ENCODE measurements at places on chromosomes 4 and X.

DNA sequence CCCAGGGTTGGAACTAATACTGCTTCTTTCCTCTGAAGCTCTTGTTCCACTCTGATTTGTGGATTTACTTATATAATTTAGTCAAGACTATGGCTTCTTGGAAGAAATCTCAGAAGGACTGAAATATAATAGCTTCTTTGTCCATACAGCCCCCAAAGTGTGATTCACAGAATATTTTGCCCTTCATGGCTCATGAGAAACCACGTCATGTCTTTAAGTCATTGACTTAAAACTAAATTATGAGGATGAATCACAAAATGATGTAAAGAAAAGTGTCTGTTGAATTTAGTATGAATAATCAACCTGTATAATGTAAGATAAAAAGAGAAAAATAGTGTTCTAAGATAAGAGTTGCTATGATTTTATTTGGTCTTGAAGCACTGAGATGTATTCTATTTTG is 43.3 kb upstream of the AGA start:
- DNase-seq, result no peak

- no peak for DNase-seq
Measured at GRCh38 chr4:77183777-77184420, 26.9 kb downstream of the CCNG2 start.

DNA sequence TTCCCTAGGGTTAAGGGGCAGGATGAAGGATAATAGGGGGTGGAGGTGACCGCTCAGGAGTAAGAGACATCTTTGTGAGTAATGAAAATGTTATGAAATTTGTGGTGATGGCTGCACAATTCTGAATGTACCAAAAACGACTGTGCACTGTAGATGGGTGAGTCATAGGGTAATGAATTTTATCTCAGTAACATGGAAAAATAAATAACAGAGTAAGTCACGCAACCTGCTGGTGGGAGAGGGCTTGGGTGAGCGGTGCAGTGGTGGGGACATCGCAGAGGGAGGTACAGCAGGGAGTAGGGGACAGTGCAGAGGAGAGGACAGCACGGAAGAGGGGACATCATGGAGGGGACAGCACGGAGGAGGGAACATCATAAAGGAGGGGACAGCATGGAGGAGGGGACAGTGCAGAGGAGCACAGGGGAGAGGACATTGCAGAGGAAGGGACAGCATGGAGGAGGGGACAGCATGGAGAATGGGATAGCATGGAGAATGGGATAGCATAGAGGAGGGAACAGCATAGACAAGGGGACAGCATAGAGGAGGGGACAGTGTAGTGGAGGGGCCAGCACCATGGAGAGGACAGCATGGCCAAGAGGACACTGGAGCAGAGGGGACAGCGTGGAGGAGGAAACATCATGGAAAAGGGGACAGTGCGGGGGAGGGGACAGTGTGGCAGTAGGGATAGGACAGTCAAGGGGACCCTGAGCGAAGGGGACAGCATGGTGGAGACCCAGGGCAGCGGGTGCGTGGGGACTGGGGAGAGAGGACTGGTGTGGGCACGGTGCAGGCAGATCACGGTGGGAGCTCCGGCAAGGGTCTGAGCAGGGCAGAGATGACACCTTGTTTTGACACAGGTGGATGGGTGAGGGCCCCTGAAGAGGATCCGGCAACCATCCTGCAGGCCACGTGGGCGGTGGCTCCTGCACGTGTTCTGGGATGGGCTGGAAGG is 68.5 kb upstream of the MXD4 start:
- DNase-seq, result no peak

DNA sequence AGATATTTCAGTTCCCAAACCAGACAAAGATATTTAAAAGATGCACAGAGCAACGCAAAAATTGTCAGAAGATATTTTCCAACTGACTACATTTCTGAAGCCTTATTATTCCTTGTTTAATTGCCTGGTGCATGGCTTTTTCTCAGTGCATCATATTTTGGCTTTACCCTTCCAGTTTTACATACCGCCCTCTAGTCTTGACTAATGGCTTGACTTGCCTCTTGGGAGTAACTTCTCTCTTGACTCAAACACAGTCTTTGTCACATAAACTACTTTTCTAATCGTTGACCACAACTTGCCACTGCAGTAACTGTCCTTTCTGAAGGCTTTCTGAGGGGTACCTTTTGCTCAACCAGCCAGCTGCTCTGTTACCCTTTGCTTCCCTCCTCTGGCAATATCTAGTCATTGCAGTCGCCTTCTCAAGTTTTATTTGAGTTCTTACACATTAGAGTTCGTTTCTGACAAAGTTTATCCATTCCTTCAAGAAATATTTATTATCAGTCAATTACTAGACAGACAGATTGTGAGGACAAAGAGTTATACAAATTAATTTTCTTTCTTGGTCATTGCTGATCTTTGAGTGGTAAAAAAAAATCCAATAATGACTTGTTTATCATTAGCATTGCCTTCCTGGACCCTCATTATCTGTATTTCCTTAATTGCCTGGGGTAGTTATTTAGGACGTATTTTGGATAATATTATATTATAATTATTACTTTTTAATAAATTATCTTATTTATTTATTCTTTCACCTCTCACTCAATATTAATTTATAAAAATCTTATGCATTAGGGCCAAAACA is 506.9 kb upstream of the PCDH10 start:
- DNase-seq, result no peak

DNA sequence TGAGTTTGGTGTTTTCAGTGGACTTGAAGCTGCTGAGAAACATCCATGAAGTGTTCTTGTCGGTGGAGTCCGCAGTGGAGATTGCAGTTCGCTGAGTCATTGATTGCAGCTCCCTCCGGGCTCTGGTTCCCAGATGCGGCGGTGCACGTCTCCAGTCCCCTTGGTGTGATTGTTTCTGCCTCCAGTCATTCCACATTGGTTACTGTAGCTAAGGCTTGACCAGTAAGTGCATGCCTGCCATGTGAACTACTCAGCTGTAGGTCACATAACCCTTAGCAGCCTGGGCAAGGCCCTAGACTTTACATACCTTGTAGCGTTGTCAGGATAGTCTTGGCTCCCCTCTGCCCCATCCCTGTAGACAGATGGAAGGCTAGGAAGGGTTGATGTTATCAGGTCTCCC is 53.8 kb upstream of the CLCN4 start:
- DNase-seq, result no peak
